Hematopoietic multipotent progenitor cell treated with erythropoietin and hydrocortisone succinate and interleukin-3 and kit ligand, for 17 days (in vitro differentiated cells): ENCODE measurements at places on chromosomes 1 and 21.
A peak's percentile ranks its signal among the peaks of the same experiment; 100 is the strongest.

- no peak for DNase-seq
Measured at GRCh38 chr1:5576011-5576672, 416.1 kb downstream of the NPHP4 start.

DNA sequence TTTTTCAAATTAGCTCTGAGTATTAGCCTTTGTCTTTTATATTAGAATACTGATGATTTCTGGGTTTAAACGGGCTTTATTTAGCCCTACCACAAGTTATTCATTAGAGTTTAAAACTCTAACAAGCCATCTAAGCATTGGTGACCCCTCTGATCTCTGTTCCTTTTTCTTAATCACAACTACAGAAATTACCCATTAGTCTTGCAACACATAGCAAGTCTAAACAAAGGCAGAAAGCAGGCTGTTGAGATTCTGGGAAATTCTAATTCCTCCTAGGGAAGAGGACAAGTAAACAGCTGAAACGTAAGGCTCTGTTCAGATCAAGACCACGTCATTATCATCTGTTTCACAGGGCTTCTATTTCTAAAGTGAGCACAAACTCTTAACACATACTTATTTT lies 491.2 kb upstream of the ZRANB2 start:
- no peak for DNase-seq

DNA sequence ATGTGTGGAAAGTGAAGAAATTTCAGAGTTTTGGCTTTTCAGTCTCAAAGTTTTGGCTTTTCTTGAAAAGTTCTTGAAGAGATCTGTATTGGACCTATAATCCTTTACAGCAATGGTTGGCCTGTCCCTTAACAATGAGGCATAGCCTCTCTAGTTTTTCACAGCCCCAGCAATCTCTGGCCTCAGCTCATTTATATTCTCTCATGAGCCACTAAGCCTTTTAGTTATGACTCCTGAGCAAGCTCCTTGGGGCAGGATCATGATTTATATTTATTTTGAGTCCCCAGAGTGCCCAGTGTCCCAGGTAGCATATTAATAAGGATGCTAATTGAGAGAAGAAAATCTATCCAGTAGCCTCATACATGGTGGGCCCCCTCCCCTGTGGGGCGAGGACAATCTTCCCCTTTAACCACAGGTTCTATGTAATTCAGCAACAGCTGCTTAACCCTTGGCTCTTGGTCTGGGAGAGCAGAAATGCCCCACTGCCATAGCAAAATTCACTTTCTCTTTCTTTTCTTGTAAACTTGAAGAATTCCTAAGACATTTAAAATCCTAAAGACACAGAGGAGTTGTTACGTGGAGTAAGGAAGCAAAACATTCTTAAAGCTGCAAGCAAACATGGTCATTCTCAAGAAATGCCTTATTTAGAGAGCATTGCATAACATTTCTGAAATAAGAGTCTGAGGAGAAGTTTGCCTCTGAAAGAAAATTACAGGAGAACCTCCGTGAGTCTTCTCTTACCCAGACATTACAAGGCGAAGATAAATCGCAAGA lies 6.3 kb downstream of the NGF start:
- DNase-seq: no peak

- no peak for DNase-seq
Measured at GRCh38 chr21:46005481-46005881, 23.9 kb downstream of the COL6A1 start.

DNA sequence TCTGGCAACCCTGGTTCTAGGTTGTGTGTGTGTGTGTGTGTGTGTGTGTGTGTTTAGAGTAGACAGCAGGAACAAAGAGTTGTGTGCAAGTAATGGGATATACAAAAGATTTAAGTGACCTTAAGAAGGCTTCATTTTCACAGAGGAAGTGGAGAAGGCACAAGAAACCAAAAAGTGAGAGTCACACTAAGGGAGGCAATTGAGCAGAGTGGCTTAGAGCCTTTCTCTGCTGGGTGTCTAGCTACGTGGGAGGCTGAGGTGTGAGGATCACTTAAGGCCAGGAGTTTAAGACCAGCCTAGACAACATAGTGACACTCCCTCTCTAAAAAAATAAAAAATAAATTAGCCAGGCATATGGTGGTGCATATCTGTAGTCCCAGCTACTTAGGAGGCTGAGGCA lies 44.4 kb upstream of the HAO2 start:
- DNase-seq: no peak

DNA sequence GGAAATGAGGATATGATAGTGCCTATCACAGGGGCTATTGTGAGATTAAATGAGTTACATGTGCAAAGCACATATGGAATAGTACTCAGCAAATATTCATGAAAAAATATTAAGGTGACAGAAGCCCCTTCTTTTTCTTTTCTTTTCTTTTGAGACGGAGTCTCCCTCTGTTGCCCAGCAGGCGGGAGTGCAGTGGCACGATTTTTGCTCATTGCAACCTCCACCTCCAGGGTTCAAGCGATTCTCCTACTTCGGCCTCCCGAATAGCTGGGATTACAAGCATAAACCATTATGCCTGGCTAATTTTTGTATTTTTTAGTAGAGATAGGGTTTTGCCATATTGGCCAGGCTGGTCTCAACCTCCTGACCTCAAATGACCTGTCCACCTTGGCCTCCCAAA lies 139.4 kb downstream of the HIVEP3 start:
- no peak for DNase-seq

GRCh38 chr21:27582948-27583430 lies 616.1 kb upstream of the ADAMTS5 start:
- DNase-seq: no peak

DNA sequence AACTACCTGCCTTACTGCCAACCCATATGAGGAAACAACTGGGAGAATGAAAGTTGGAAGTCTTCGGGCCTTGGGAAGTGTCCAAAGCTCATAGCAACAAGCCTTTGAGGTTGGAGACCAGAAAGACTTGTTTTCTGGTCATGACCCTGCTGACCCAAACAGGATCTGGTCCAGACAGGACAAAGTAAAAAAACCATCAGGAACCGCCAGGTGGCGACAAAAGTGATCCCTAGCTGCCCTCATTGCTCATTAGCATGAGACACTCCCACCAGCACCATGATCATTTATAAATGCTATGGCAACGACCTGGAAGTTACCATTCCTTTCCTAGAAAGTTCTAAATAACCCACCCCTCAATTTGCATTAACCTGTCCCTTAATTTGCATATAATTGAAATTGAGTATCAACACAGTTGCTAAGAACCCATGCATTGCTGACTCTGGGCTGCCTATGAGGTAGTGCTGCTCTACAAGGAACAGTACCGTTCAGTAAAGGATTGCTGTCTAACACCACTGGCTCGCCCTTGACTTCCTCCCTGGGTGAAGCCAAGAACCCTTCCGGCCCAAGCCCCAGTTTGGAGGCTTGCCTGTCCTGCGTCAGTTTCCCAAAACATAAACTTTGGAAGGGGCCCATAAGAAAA lies 89.0 kb downstream of the URB2 start:
- peak; percentile 75 for DNase-seq

DNA sequence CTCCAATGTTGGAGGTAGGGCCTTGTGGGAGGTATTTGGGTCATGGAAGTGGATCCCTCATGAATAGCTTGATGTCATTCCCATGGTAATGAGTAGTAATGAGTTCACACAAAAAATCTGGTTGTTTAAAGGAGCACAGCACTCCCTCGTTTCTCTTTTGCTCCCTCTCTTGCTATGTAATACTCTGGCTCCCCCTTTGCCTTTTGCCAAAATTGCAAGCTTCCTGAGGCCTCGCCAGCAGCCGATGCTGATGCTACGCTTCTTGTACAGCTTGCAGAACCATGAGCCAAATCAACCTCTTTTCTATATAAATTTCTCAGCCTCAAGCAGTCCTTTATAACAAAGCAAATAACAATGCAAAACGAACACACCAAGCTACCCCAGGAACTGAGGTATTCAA lies 80.9 kb downstream of the LHX9 start:
- DNase-seq: no peak

DNA sequence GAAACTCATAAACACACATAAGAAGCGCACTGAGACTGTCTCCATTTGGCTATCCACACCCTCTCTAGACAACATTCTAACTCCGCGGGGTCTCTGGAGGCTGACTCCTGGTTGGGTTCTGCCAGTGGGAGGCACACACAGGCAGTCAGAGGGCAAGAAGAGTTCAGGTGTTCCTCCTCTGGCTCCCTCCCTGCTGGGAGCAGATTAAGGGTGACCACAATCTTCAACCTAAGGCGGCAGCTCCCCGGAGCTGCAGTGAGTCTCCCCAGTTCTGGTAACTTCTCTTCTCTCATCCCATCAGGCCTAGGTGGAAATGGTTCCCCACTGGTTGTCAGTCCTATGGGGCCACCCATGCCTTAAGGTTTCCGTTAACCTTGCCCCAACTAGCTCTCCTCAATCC lies 7.4 kb upstream of the TENT5C start:
- DNase-seq: no peak

DNA sequence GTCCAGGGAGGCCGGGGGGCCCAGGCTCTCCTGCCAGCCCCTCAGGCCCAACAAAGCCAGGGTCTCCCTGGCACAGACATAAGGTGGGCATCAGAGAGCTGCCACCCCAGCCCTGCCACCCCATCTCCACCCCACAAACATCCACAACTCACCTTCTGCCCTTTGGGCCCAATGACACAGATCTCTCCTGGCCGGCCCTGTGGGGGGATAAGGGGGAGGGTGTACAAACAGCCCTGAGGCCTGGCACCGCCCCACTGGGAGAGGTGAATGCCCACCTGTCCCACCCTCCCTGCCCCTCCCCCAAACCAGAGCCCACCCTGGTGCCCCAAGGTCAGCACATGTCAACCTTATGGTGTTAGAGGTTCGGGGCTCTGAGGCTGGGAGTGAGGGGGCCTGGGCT lies 12.4 kb downstream of the COL16A1 start:
- no peak for DNase-seq

- no peak for DNase-seq
Measured at GRCh38 chr1:185581020-185581419, 153.2 kb upstream of the HMCN1 start.

- DNase-seq: no peak
Measured at GRCh38 chr1:183702087-183702812, 49.1 kb upstream of the APOBEC4 start.

GRCh38 chr1:16162163-16162822 lies 6.4 kb upstream of the EPHA2 start:
- DNase-seq: no peak

GRCh38 chr1:32743380-32744070 lies 41.0 kb upstream of the SYNC start:
- DNase-seq: no peak

DNA sequence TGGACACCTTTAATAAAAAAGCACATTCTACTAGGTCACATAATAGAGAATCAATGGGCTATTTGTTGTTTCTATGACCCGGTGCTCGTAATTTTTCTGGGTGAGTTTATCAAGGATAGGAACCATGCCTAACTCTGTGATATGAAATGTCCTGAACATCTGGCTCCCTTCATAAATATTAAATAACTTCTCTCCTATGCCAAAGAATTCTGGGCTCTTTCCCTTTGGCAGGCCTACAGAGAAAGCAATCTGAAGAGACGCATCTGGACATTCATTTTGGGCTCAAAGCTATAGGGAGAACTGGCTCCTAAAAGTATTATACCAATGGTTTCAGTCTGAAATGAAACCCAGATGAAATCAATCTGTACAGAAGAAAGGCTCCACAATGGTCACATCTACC lies 38.8 kb upstream of the ANGPTL7 start:
- DNase-seq: no peak
